Adrenal gland (tissue), 19 donors: ENCODE measurements at places on chromosomes 7 and 10. TPM values are rescaled to one million over a fixed set of nuclear protein-coding genes. Genes with fewer than 3 reads are reported as not detected.

DNA sequence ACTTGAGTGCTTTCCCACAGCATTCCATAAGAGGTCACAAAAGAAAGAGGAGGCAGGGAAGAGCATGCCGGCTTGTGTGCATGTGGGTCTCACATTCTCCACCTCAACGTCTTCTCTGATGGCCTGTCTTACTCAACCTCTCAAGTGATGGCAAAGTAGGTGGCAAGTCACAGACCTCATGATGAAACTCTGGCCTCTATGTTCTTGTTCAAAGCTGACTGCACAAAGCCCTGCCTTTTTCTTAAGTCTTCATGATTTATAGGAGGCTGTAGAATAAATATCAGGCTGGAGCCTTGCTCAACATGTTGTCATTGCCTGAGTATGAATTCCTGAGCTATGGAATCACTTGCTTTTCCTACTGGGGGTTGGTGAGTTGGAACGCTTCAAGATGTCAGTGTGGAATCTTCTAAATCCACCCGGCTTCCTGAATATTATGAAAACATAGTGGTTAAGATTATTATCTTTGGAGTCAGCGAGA, 213.6 kb upstream of the INHBA start:
- H3K36me3 ChIP-seq, result no peaks in the 10 kb centered on the region
- no peaks in the 10 kb centered on the region for H3K4me1 ChIP-seq
- H3K27me3 ChIP-seq, result no peaks in the 10 kb centered on the region
- no peak overlapping the region for H3K27ac ChIP-seq
- peak; percentile 8 for DNase-seq
- H3K4me3 ChIP-seq, result no peak overlapping the region

DNA sequence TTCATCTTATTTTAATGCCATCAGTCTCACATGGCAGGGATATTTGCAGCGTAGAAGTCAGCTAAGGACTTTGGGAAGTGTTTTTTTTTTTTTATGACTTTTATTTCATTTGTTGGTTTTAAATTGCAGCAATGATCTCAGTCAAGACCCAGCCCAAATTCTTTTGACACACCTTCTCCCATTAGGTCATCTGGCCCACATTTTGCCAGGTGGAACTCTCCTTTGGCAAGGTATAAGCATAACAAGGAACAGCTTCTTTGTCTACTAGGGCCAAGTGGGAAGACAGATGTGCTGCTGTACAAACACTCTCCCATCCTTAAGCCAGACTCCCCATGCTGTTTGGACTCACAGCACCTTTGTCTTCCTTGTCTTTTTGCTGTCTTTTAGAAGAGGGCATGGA, 41.8 kb downstream of the PLEKHA8 start:
- no peak overlapping the region for H3K27ac ChIP-seq
- no peaks in the 10 kb centered on the region for H3K36me3 ChIP-seq
- DNase-seq, result no peak
- H3K27me3 ChIP-seq, result no peaks in the 10 kb centered on the region
- H3K4me1 ChIP-seq, result no peaks in the 10 kb centered on the region

Gene NPFFR1
- polyA plus RNA-seq, result 0.02 TPM

DNA sequence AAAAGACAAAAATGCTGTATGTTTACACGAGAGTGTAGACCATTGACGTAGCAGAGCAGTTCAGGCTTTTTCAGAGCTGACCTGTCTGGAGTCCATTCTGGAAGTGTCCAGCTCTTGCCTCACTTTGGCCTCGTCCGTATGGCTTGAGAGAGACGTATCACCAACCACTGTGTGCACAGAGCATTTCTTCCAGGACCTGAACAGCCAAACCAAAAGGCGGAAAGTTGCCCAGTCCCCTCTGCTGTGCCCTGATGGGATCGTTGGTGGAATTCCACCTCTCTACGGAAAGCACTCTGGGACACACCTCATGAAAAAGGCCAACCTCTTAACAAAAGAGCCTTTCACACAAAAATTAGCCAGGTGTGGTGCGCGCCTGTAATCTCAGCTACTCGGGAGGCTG, 184.7 kb upstream of the SH2B2 start:
- H3K4me3 ChIP-seq, result no peak overlapping the region
- no peaks in the 10 kb centered on the region for H3K4me1 ChIP-seq
- H3K36me3 ChIP-seq, result peaks cover 12% of the 10 kb centered on the region
- no peaks in the 10 kb centered on the region for H3K27me3 ChIP-seq
- no peak for DNase-seq
- H3K27ac ChIP-seq, result no peak overlapping the region

Gene ACSL5
- 4.9 TPM for polyA plus RNA-seq

GRCh38 chr10:99429517-99430095, 818 bp downstream of the GOT1 start:
- no peaks in the 10 kb centered on the region for H3K27me3 ChIP-seq
- peaks cover 7% of the 10 kb centered on the region for H3K36me3 ChIP-seq
- H3K27ac ChIP-seq, result no peak overlapping the region
- peak overlapping the region; percentile 86 for H3K4me3 ChIP-seq

Gene HTR7
- polyA plus RNA-seq, result 0.03 TPM

DNA sequence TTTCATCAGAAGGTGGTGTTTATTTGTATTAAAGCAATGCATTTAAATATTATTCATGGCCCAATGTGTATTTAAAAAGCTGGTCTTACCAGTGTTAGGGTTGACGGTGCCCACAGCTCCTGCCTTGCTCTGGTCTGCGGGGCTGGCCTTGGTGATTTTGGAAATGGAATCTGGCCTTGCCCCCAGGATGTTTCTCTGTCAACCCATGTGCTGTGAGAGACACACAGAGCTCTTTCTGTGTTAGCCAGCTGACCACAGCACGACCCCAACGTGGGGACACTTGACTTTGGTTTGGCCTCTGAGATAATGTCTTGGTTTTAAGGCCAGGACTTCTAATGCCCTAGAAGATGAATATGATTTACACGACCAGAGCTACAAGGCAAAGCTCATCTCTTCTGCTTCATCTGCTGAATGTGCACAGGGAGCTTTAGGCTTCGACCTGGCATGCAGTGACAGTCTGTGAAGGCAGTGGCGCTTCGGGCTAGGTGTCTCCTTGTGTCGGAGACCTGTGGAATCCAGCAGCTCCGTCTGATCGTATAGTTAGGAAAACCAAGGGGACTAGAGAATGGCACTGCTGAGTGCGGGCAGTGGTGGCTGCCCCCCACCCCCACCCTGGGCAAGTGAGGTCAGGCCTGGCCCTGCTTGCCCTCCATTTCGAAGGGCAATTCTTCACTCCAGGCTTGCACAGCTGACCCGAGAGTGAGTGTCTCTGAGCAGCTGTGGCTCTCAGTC, 246.1 kb downstream of the EBF3 start:
- no peak overlapping the region for H3K4me3 ChIP-seq
- no peak overlapping the region for H3K27ac ChIP-seq
- H3K36me3 ChIP-seq, result no peaks in the 10 kb centered on the region
- H3K4me1 ChIP-seq, result no peaks in the 10 kb centered on the region
- H3K27me3 ChIP-seq, result no peaks in the 10 kb centered on the region
- DNase-seq, result no peak

DNA sequence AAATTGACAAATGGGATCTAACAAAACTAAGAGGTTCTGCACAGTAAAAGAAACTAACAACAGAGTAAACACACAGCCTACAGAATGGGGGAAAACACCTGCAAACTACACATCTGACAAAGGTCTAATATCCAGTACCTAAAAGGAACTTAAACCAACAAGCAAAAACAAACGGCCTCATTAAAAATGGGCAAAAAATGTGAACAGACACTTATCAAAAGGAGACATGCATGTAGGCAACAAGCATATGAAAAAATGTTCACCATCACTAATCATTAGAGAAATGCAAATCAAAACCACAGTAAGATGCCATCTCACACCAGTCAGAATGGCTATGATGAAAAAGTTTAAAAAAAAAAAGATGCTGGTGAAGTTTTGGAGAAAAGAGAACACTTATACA, 197.4 kb downstream of the KBTBD2 start:
- H3K27me3 ChIP-seq, result no peaks in the 10 kb centered on the region
- H3K4me1 ChIP-seq, result no peaks in the 10 kb centered on the region
- no peak overlapping the region for H3K4me3 ChIP-seq
- H3K27ac ChIP-seq, result no peak overlapping the region

- DNase-seq, result no peak
- no peak overlapping the region for H3K4me3 ChIP-seq
- no peaks in the 10 kb centered on the region for H3K27me3 ChIP-seq
- no peaks in the 10 kb centered on the region for H3K36me3 ChIP-seq
- H3K27ac ChIP-seq, result no peak overlapping the region
- H3K4me1 ChIP-seq, result no peaks in the 10 kb centered on the region
Observed at GRCh38 chr7:116717137-116717536, 45.1 kb downstream of the MET start.

Gene NODAL
- not detected for polyA plus RNA-seq

Gene MAT1A
- 0.16 TPM for polyA plus RNA-seq

DNA sequence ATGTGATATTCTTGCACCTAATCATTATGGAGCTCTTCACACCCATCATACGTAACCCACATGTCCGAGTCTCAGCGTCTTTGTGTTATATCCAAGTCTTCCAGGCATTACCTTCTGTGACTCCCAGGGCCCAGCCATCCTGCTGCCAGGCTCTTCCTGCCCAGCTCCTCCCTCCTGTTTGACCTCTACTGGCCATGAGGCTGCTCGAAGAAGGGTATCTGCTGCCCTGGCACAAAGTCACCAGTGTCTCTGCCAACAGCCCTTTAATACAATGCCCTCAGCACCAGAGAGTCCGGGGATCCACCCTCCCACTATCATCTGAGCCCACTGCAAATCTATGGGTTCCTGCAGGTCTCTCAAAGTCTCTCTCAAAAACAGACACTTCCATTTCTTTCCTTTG, 65.3 kb upstream of the WAC start:
- no peaks in the 10 kb centered on the region for H3K27me3 ChIP-seq
- H3K27ac ChIP-seq, result no peak overlapping the region
- DNase-seq, result no peak
- H3K4me1 ChIP-seq, result no peaks in the 10 kb centered on the region
- no peaks in the 10 kb centered on the region for H3K36me3 ChIP-seq

DNA sequence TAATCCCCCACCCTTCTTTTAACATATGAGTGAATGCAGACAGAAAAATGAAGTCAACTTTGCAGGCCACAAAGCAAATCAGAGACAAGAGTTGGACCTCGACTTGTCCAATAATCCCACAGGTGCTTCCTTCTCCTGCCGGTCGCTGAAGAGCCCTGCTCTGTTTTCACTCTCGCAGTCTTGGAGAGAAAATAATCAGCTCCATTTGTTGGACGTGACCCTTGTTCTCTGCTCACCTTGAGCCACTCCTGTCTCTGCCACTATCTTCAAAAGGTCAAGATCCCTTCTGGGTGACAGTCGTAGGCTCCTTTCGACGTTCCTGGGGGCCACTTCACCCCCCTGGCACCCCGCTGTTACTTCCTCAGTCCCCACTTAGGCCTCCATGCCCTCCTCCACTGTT, 2.8 kb upstream of the KLF6 start:
- H3K36me3 ChIP-seq, result no peaks in the 10 kb centered on the region
- H3K4me3 ChIP-seq, result no peak overlapping the region
- H3K27me3 ChIP-seq, result no peaks in the 10 kb centered on the region
- H3K4me1 ChIP-seq, result peaks cover 9% of the 10 kb centered on the region
